ENCODE measurements at places on chromosomes 7 and 10.

- DNase-seq, result no peak
Measured at GRCh38 chr7:31873816-31874597, 187.0 kb downstream of the PPP1R17 start.

DNA sequence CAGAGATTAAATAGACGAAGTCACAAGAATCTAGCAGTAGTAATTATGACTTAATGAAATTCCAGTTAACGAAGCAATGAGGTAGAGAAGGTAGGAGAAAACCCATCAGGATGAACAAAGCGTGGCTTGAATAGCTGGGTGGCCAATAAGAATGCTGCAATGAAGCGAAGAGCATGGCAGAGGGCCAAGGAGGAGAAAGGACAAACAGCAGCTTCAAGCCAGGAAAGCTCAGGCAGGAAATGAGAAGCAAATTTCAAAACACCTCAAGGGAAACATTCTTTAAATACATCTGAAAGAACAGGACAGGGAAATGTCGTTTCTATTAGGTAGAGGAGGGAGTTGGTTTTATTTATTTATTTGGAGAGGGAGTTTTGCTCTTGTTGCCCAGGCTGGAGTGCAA lies 122.5 kb downstream of the KIAA1217 start:
- no peak for DNase-seq

DNA sequence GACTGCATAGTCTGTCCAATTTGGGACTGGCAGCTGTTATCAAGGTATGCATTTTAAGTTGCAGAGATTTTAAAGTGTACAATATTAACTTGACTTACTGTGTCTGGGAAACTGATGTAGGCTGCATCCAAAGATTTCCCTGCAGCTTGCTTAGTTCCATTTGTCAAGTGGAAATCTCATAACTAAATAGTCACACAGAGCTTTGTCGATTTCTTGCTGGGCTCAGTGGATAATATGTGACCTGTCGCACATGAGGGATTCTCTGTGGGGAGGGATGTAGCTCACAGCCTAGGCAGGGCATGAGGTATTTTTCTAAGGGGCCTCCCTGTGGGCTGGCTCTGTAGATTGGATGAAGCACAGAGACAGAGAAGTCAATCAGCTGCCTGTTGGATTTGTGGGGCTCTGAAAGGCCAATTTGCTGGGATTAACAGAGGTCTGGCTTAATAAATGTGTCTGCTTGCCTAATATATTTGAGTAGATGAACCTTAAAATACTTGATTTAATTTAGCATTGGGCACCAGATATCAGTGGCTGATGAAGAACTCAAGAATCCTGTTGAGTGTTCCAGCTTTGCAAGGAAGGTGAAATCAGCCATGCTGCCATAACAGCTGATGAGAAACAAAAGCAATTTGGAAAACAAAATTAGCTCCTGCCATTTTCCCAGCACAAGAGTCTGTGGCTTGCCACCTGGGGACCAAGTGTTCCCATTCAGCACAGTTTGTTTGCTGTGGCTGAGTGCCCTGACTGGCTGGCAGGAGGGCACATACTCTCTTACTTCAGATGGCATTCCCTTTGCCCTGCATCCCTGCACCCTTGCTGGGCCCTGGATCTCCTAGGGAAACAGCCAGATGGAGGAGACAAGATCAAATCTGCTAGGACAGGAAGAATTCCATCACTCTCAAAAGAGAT lies 598.5 kb downstream of the SORCS3 start:
- DNase-seq, result no peak

GRCh38 chr10:100766693-100767421 lies 21.5 kb downstream of the PAX2 start:
- DNase-seq, result no peak

GRCh38 chr10:70441161-70441894 lies at the start of gene NODAL:
Gene NODAL, minus strand, starts transcription at chr10:70441681. Its CDS starts 14 bp downstream, at chr10:70441667.
- no peak for DNase-seq

DNA sequence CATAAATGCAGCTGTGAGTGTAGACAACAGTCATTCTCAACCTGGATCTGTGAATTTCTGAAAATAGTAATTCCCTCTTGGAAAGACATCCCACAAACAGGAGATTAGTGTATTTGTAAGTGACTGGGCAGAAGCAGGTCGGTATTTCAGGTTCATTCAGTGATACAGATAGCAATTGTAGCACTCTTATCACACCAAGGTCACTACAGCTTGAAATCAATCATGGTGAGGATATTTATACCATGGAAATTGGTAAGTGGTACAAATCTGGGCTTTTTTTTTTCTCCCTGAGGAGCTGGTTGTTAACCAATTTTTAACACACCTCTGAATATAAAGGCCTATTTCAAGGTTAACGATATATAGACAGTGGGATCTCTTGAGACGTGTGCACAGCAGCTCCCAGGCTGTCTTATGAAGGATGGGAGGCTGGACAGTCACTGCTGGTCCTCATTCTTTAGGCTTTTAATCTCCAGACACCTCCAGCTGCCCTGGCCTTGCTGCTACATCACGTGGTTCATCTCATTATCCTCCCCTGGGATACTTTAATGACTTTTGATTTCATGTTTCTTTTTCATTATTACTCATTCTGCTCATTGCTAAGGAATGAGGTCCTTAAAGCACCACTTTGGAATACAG lies 87.1 kb downstream of the ITGA8 start:
- DNase-seq, result no peak

DNA sequence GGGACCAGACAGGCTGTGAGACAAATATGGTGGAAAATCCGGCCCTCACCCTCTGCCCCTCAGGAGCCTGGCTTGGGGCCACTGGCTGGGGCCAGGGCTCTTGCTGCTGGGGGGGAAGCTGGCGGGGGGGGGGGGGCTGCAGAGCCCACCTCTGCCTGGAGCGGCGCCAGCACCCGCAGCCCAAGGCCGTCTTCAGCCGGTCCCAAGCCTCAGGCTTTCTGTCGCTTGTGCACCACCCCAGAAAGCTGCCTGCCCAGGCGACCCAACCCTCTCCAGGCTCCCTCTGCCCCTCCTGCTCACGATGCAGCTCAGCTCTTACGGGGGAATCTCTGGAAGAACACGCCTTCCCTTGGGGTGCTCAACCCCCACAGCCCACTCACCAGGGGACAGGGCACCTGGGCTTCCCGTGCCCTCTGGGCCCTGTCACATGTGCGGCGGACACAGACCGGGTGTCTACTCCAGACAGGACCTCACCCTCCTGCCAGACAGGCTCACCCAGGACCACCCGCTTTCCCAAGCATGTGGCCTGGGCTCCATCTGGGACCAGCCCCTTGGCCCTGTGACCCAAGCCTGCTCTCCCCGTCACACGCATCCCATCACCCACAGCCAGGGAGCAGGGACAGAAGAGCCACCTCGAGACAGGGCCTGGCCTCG lies 43.9 kb downstream of the DPYSL4 start:
- no peak for DNase-seq

- DNase-seq, result no peak
Measured at GRCh38 chr7:108407676-108408075, 48.6 kb downstream of the NRCAM start.

DNA sequence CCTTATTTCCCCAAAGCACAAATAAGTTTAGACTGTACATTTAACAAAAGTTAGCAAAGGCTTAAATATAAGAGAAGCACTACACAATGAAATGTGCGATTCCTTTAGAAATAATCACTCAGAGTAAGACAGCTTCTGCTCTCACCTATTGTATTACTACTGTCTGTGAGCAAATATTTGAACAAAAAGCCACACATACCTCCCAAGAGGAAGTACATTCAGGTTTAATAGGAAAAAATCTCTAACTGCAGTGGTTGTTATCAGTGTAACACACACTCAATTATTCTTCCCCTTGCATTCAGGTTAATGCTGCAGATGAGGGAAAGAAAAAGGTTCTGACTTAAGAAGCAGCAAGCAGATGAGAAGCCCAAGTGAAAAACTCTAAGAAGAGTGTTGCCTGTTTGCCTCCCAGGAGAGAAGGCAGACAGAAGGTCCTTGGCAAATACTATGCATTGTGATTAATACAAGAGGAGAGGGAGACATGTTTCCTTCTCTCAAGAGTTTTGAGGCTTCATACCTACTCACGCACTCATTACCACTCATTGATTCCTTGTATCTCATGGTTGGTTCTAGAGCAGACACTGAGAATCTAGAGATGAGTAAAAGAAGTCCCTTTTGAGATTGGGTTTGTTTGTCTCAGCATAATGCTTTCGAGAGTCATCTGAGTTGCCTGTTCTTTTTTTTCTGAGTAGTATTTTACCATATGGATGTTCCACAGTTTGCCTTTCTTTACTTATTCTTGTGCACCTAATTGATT lies 13.6 kb downstream of the GIMAP4 start:
- DNase-seq, result no peak

GRCh38 chr10:15775513-15775912 lies 55.8 kb upstream of the ITGA8 start:
- DNase-seq, result no peak

DNA sequence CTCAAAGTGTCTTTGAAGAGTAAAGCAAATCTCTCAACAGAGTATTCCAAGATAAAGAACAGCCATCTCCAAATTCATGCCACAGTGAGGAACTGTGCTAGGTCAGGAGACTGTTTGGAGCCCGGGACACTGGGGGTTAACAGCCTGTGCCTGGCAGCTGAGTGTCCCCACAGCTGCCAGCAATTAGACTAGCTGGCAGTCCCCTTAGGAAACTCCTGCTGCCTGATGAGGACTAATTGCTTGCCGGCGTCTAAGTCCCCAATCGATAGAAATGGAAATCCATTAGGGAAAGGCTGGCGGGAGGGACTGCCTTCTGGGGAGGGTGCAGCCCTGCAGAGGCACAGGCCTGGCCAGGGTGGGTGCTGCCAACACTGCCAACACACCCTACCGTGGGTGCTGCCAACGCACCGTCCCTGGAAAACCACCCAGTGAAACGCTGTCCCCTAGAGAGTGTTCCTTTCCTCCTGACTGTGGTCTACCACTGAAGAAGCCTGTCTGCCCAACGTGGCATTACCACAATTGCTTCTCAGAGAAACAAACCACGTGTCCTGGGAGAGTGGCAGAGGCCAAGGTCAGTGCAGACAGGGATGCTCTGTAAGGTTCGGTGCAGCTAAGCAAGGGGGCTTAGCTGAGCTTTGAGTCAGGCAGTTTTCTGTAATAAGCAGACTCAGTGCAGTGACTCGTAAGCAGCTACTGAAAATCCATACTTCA lies 60.8 kb downstream of the XRCC2 start:
- DNase-seq, result no peak

DNA sequence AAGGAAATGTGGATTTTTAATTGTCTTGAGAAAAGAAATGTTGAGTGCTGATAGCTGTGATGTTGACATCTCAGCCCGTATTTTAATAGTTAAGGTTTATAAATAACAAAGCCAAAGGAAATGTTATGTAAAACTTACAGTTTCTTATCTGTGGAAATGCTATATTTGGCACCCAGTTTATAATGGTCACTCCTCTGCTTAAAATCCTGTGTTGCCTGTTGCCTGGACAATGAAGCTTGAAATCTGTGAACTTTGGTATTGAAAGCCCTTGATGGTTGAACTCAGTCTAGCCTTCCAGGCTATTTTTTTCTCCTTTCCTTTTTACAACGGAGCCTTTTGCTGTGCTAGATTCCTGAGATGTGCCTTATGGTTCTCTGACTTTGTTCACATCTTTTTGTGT lies 46.5 kb downstream of the MCU start:
- DNase-seq, result no peak
